ENCODE measurements at places on chromosomes 5 and 9. TPM values are rescaled to one million over a fixed set of nuclear protein-coding genes. Genes with fewer than 3 reads are reported as not detected.

- no peak for DNase-seq
These were observed 31.4 kb upstream of the FAT2 start for GRCh38 chr5:151622367-151623088.

GRCh38 chr9:16553869-16554540, 316.5 kb downstream of the BNC2 start:
- no peak for DNase-seq

DNA sequence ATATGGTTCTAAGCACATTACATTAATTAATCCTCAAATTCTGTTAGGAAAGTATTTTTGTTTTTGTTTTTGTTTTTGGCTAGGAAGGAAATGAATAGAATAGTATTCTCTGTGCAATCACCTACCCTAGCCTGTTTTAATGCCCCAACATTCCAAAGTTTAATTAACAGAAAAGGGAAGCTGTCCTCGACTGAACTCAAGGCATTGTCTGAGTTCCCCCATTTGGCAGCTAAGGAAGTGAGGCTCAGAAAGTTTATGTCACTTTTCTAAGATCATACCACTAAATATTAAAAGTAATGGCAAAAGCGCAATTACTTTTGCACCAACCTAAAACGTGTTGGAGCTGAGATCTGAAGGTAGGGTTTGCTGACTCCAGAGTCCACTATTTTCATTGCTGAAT, 59.8 kb downstream of the FGF1 start:
- no peak for DNase-seq

DNA sequence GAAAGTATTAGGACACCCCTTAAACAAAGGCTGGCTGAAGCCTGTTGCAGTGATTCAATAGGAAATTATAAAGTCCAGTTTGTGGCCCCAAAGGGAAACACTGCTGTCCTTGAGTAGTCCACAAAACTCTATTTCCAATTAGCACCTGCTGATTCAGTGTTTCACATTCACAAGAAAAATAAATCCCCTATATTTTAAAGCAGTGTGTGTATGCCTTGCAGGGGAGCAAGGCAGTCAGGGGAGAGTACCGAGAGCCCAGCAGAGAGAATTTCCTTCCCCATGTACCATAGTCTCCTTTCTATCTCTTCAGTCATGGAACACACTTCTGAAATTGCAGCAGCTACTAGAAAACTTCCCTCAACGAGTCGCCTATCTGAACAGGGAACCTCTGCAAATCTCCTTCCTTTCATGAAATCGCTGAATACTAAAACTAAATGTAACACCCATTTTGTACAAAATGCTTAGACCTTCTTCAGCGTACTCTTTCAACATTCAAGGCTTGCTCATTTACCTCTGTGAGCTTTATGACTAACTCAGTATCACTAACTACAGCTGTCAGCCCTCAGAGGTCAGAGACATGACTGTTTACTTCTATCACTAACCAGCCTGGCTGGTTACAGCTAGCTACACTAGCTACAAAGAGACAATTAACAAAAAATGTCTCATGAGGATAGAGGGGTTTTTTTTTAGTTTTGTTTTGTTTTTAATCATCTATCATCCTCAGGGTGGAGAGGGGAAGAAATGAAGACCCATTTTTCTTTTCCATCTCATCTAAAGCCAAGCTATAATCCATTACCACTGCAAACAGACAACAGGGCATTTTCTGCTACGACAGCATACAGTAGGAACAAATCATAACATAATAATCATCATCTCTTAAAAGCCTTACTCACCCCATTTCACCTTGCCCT, 188.7 kb downstream of the EBF1 start:
- no peak for DNase-seq

The SH3GL2 gene
- total RNA-seq = not detected

DNA sequence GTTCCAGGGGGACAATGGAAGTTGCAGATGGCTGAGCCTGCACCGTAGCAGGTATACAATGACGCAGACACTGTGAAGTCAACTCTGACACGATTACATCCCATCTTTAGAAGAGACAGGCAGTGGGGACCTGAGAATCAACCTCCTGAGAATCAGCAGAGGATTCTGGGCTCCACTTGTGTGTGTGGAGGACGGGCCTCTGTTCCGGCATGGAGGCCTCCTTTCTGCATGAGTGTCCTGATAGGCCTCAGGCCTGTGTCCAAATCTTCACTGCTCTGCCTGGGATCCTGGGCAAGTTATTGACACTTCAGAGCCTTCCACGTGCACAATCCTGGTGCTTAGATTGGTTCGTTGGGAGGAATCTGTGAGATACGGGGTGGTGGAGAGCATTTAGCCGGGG, 151.2 kb upstream of the COL5A1 start:
- no peak for DNase-seq

The PCDHB12 gene
- not detected for total RNA-seq

The LIX1 gene
- not detected for total RNA-seq

The C5orf63 gene
- 8.8 TPM for total RNA-seq

DNA sequence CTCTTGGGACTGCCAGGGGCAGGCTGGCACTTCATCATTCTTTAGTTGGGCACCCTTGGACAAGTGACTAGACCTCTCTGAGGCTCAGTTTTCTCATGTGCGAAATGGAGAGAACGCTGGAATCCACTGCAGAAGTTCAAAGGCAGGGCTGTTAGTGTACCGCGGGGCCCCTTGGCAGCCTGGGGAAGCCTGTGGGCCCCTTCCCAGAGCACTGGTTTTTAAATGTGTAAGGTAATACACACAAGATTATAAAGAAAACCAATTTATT, 209.5 kb upstream of the MVB12B start:
- DNase-seq = no peak

DNA sequence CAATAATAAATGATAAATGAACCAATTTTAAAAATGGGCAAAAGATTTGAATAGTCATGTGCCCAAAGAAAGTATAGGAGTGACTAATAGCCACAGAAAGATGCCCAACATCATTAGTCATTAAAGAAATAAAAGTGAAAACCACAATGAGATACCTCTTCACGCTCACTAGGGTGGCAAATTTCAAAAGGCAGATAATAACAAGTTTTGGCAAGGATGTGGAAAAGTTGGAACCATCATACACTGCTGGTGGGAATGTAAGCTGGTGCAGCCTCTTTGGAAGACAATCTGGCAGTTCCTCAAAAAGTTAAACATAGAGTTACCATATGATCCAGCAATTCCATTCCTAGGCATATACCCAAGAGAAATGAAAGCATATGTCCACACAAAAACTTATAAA, 1819.8 kb downstream of the MAT2B start:
- DNase-seq = no peak

DNA sequence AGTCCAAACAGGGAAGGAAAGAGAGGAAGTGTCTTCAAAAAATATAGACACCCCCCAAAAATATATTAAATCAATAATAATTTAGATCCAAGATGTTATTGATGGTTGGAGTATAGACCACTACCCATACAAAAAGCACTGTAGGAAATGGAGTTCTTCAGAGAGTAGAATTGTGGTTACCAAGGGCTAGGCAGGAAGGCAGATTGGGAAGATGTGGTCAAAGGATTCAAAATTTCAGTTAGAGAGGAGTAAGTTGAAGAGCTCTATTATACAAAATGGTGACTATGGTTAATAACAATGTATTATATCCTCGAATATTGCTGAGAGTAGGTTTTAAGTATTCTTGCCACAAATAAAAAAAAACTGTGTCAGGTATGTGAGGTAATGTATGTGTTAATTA, 149.4 kb downstream of the CWC27 start:
- DNase-seq = no peak

GRCh38 chr9:129908906-129909305, 73.6 kb downstream of the USP20 start:
- no peak for DNase-seq

DNA sequence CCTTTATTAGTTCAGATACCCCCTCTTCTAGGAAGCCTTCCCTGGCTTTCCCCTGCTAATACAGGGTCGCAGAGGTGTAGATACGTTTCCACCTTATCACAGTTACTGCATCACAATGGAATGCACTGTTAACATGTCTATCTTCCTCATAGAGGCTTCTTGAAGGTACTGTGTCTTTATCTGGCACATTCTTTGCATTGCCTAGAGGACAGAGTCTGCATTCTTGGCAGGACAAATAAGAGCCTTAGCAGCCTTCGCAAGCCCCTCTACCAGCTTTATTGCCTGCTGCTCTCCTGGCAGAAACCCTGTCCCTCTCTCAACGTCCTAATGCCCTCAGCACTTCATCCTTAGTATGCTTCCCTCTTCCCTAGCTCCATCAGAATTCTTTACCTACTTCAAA, 31.6 kb downstream of the SLC1A3 start:
- DNase-seq = no peak

The C9orf153 gene
- 0.34 TPM for total RNA-seq

DNA sequence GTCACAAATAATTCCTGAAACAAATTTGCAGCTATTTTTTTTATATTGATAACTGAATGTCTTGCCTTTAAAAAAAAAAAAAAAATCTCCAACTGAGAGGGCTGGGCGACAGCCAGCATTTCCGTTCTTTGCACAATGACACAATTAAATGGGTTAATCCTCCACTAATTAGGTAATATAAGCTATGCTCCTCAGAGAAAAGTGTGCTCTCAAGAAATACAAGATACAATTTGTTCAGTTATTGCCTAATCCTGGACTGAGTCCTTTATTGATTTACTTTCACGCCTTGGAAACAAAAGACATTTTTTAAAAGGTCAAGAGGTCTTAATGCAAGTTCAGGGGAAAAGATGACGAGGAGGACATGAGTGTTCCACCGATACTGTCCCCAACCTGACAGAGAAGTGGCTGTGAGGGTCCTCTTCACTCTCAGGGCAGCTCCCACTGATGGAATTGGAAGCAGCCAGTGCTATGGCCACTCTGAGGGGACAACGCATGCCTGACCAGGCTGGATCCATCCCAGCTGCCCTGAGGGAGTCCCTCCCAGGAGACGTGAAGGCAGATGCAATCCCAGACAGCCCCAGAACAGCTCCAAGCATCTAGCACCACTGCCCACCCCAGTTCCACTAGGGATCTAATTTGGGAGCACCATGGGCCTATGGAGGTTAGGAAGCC, 220.7 kb downstream of the GNA14 start:
- DNase-seq = no peak

DNA sequence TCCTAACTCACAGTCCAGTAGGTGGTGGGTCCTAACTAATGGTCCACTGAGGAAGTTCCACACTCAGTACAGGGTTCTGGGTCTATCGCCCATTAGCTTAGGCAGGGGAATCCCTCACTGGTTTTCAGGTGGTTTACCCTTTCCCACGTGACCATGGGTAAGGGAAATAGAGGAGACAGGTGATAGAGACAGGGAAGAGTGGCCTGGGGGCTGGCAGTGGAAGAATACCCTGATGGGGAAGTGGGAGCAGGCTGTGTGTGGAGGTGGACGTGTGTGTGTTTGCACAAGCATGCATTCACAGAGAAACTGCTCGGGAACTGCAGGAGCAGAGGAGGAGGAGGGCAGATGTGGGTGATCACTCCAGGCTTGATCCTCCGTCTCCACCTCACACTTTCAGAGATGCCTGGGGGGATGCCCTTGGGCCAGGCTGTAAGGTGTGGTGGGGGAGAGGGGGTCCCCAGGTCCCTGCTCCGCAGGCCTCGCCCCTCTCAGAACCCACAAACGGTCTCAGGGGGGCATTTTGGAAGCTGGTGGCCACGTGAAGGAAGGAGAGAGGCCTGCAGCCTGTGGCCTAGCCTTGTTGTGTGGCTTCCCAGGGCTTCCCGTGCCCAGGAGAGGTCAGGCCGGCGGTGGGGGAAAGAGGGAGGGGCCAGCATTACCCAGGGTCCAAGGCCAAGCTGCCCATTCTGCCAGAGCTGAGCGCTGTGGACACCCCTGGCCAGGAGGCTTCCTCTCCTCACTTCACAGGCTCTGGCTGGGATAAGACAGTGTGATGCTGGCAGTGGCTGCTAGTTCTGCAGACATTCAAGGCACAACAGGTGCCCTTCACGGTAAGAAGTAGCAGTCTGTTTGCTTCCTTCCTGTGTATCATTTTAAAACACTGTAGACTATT, 80.0 kb downstream of the OTULIN start:
- DNase-seq = no peak

GRCh38 chr5:159552751-159553150, 222.5 kb upstream of the IL12B start:
- no peak for DNase-seq

GRCh38 chr5:88394536-88395175, 126.0 kb upstream of the TMEM161B start:
- DNase-seq = no peak

DNA sequence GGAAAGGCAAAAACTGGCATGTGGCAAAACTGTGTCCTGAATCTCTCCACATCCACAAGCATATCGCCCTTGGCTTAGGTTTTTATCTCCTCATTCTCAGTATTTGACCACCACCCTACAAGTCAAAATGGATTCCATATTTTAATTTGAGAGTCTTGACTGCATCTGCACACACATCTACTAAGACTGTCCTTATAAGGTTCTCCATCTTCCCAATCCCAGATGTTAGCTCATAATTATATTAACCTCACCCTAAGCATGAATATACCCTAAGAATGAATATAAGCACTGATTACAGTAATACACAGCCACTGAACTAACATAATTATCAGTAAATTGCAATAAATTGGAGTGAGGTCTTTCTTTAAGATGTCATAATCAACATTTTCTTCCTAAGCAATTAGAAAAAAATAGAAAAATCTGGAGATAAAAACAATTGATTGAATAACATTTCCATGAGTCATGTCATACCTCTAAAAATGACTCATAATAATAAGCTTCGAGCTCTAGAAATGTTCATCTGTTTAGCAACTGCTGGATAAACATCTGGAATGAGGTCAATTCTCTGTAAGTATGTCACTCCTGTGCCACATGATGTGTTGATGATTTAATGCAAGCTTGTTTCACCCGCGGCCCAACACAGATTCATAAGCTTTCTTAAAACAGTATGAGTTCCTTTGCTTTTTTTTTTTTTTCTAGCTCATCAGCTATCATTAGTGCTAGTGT, 39.9 kb upstream of the PAM start:
- no peak for DNase-seq

DNA sequence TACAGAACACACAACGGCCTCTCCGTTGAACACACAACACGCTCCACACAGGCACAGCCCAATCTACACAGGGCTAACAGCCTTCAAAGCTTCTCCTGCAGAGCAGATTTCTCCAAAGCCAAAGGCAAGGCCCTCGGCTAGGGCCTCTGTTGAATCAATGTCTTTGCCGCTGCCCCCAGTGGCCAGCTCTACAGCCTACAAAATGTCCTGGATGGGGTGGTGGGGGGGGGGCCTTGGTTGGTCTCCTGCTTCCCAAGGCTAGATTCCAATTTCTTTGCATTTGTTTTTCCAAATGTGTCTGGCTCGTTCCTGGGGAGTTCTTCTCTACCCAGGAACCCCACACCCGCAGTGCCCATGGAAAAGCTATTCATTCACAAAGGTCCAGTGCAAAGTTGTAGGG, 167.2 kb downstream of the PAX5 start:
- DNase-seq = no peak

The SLC35A4 gene
- total RNA-seq = 80.8 TPM

The CD274 gene
- 6.8 TPM for total RNA-seq

The NIM1K gene
- 0.43 TPM for total RNA-seq

The CA9 gene
- 0.86 TPM for total RNA-seq

The CCNO gene
- not detected for total RNA-seq

The DAB2 gene
- 2.9 TPM for total RNA-seq

DNA sequence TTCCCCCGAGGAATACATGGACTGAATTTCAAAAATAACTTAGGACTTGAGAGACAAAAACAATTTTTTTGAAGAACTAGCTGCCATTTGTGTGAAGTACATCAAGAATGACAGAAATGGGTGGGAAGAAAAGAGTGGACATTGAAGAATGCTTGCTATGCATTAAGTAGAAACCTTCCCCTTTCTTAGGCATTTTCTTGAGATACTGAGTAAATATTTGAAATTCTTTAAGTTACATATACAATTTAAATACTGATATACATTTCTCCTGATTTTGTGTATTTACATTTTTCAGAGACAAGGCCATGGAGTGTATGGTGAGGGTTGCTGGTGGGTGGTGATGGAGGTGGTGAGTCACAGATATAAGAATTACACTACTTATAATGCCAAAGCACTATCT, 319.3 kb upstream of the ADAMTSL1 start:
- DNase-seq = no peak

Data from activated naive CD8-positive, alpha-beta T cell treated with anti-CD3 and anti-CD28 coated beads, Interleukin-2, amount 10 ng/mL, durations not matched to agents 7 days and 5 days (primary cell).